Hematopoietic multipotent progenitor cell treated with erythropoietin and hydrocortisone succinate and interleukin-3 and kit ligand, for 15 days (in vitro differentiated cells): ENCODE measurements at places on chromosomes 3 and 15.

DNA sequence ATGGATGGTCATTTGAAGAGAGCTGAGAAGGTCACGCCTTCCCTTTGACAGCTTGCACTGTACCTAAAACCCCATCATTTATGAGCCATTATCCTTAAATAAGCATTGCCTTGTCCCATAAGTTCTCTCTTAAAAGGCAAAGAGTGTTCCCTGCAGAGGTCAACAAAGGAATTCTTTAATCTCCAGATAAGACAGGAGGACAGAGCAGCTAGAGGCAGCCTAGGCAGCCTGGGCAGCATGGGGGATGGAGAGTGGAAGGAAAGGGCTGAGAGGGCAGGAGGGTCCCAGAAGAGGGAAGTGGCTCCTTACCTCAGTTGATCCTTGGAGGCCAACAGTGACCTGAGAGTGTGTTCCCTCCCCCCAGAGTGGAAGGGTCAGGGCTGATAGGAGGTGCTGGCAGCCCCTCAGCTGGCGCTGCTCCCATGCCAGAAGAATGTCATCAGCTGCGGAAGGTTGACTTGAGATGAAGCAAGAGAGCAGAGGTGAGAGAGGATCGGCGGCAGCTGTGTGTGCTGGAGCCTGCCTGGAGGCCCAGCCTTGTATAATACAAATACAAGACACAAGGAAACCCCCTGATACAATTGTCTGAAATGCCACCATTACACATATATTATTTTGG, 12.8 kb downstream of the KBTBD13 start:
- no peak for DNase-seq

DNA sequence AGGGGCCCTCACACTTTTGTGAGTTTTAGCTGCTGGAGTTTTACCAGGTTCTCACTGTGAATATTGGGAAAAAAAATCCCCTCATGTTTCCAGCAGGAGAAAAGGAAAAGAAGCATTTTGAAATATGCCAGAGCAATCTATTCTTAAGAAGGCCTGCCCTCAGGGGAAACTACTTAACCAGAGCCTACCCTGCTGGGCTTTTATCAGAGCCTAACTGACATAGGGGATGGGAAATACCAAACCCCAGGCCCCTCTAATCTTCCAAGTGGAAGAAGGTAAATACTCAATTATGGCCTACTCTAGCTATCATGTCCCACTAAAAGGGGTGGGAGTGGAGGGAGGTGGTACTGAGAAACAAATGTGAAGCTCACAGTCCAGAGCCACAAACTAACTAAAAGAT, 68.7 kb upstream of the NMNAT3 start:
- no peak for DNase-seq

DNA sequence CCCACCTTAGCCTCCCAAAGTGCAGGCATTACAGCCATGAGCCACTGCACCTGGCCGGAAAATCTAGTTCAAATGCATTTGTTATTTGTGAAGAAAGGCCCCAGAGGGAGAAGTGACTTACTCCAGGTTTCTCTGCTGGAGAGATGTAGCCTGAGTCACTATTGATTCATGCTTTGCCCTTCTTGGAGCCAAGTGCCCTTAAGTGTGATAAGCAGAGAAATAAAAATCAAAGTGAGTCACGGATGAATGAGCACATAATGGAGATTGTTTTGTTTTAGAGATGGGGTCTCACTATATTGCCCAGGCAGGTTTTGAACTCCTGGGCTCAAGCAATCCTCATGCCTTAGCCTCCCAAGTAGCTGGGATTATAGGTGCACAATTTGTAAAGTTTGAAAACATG, 33.1 kb downstream of the CDC25A start:
- no peak for DNase-seq

- DNase-seq, result no peak
Measured at GRCh38 chr3:64970634-64971033, 282.8 kb upstream of the ADAMTS9 start.

DNA sequence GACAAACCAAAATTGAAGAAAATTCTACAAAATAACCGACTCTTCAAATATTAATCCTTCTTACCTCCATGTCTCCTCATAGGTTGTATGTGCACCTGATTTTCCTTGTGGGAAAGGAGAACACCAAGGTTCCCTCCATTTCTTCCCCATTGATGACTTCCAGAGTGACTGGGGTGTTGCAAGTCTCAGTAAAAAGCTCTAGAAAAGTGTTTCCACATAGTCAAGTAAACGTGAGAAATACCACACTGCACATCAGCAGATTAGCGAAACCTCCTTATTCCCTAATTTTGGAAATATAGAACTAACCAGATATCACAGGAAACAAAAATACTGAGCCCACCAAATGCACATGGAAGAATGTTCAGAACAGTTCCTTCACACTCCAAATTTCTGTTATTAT, 4.9 kb upstream of the RPN1 start:
- no peak for DNase-seq

DNA sequence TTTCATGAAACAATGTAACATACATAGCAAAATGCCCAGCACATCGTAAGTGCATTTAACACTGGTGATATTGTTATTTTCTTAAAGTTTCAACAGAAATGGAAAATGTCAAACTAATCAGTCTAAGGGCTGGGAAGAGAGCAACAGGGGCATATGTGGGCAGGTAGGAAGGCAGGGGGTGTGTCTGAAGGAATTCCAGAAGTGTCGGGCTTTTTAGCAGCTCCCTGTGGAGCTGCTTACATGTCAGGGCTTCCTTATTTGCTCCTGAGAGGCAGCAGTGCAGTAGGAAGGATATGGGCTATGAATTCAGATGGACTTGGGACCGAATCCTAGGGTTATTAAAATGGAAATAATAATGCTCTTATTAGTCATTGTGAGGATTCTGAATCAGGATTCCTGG, 311.6 kb downstream of the CLSTN2 start:
- no peak for DNase-seq
